ENCODE measurements at places on chromosomes 5 and 9.

DNA sequence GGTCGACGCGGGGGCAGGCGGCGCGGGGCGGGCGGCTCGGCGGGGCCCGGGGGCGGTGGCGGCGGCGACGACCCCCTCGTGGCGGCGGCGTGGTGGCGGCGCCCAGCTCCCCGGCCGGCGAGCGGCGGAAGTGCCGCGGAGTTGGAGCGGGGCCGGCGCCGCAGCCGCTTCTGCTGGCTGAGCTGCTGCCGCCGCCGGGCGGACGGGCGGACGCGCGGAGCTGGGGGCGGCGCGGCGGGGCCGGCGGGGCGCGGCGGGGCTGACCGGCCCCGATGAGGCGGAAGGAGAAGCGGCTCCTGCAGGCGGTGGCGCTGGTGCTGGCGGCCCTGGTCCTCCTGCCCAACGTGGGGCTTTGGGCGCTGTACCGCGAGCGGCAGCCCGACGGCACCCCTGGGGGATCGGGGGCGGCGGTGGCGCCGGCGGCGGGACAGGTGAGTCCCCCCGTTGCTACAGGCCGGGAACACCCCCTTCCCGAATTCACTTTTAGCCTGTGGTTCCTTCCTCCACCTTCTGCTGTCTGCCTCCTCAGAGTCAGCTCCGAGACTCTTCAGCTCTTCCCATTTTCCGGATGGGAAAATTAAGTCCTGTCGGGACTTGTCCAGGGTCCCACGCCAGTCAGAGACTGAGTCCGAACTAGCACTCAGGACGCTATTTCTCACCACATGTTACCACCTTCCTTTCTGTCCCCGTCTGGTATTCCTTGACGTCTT lies at the start of gene GALNT10:
GALNT10 (plus strand) TSS at position 139 of the 710 bp plus-strand sequence; CDS start at position 273, 134 bp downstream.
- DNase-seq: no peak

DNA sequence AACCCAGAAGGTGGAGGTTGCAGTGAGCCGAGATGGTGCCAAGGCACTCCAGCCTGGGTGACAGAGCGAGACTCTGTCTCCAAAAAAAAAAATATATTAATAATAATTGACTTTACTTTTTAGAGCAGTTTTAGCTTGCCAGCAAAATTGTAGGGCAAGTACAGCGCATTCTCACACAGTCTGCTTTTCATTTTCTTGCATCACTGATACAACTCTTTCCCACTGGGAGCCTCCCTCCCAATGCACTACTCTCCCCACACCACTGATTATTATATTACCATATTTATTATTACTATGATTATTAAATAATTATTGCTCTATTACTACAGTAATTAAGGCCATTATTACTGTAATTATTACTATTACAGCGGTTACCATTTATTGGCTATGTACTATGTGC lies 212.8 kb downstream of the GNA14 start:
- DNase-seq: no peak

DNA sequence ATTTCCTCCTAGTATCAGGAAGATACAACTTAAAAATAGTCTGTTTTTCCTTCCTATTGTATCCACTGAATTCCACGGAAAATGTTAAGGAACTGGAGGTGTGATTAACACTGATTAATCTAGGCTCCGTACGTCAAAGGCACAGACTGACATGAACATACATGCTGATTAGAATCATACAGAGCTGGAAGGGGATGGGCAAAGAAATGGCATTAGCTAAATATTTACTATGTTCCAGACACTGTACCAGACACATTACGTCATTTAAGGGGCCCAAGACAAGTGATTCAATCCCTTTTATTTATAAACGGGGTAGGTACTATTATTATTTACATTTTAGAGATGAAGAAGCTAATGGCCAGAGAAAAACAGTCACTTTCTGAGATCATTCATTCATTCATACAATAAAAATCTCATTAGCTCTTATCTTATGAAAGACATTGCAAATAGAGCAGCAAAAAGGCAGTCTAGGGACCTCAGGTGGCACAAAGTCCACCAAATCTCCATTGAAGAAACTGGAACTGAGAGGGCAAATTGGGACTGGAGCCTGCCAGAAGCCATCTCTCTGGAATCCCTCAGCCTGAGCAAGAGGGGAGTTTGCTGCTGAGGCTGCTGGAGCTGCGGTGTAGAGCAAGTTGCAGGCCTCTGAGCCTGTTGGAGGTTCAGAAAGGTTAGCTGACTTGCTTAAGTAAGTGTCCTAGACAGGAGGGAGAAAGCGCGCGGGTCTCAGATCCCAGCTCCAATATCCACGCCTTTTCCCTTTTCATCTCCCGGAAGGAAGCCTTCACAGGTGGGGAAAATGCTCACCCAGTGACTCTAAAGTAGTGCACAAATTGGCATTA lies 1.6 kb upstream of the TGFBR1 start:
- DNase-seq: no peak

GRCh38 chr9:91771027-91771426 lies 179.0 kb downstream of the ROR2 start:
- DNase-seq: no peak

GRCh38 chr5:43338862-43339261 lies 25.6 kb upstream of the HMGCS1 start:
- DNase-seq: no peak

DNA sequence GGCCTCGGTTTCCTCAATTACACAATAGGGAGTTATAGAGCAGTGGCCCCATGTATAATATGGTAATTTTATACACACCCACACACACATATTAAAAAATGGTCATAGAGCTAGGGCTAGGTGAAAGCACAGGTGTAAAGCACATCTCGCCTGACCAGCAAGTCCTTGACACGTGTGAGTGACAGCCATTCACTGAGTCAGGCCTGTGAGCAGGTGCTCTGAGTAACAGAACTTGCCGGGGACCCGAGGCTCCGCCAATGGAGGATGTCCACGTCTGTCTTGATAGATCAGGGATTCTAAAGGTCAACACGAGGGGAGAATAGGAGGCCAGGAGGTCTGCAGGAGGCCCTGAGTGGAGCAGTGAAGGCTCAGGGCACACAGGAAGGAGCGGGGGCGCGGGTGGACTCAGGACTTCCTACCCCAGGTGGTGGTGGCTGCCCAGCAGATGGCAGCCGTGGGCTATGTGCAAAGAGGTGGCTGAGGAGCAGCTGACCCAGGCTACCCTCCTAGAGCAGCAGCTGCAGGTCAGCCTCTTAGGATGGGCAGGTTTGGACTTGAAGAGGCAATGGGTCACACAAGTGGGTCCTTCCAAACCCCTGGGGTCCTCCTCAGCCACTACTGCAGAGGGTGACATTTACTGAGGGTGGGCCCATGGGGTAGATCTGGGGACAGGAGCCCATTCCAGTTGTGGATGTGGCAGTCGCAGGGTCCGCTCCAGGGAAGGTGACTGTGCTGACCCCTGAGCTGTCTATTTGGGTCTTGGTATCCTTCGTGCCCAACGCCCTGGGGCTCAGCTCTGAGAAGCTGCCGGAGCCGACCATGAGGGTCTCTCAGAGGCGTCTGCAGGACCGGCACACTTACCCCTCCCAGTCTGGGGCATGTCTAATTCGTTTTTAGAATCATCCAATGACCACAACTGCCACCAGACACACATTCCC lies 45.9 kb downstream of the PRRT1B start:
- DNase-seq: peak; percentile 81

DNA sequence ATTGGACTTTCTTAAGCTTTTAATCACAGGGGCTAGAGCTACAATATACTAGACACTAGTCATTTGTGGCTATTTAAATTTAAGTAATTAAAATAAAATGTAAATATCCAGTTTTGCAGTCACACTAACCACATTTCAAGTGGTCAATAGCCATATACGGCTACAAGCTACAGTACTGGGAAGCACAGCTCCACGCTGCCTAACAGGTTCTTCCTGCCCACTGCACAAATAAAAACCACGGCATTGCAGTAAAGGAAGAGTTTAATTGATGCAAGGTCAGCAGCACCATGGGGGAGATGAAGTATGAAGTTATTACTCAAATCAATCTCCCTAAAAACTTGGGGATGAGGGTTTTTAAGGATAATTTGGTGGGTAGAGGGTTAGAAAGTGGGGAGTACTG lies 134.1 kb downstream of the LURAP1L start:
- DNase-seq: no peak

- DNase-seq: no peak
These were observed 390.0 kb downstream of the DTWD2 start for GRCh38 chr5:118598311-118598710.

DNA sequence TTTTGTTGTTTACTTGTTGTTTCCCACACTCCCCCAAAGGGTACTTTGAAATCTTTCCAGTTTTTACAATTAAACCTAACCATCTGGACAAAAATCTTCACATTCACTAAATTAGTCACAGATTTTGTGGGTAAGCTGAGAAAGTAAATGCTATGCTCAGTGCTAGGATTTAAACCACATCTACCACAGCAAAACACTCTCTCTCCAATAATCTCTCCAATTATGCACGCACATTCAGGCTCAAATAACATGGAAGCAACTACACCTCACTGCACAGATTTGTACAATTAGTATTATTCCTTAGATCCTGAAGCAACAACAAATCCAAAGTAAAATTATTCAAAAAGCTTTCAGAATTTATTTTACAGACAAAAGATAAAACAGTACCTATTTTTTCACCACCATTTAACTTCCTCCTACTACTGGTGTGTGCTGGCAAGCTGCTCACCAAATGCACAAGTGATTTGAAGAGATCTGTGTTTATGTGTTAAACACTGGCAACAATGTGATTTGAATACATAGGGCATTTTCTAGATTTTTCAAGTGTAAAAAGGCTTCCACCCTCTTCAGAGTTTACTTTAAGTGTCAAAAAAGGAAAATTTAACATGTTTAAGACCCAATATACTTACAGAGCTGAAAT lies 16.6 kb downstream of the ZNF608 start:
- no peak for DNase-seq

GRCh38 chr9:13282998-13283397 lies 3.5 kb upstream of the MPDZ start:
- no peak for DNase-seq

DNA sequence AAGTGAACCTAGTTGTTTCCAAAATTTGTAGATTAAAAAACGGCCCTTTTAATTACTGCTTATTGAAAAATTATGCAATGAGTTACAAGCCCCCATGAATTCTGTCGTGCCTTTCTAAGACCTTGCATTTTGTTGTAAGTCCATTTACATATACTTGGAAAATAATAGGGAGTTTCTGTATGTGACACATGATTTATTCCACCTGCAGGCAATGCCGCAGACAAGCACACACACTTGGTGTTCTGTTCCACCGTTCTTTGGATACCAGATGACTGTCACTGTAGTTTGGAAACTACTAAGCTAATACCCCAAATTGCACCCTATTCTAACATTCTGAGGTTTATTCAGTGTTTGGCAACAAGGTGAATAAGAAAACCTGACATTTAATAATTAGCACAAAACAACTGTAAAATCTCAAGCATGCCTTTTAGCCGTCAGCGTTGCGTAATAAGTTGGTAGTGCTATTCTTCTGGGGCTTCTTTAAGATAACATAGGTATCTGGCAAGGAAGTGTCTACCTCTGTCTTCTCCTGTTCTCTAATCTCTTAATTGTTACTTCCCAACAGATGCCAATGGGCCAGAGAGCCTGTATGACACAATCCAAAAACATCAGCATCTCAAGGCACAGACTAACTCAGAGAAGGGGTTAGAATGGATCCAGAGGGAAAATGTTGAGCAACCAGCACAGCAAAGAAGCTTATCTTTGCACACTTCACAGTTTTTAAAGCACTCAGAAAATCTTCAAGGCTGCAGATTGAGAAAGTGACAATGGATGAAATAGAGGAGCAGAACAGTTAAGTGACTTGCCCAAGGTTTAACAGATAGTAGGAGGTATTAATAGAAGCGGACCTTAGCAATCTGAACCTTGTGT lies 48.2 kb upstream of the DPYSL3 start:
- DNase-seq: no peak

Measured in activated naive CD4-positive, alpha-beta T cell treated with Interleukin-2 at 50 U/mL for 16 hours (primary cell).